Astrocyte (in vitro differentiated cells and primary cell): ENCODE measurements at places on chromosomes 7 and 10. TPM values are rescaled to one million over a fixed set of nuclear protein-coding genes. Genes with fewer than 3 reads are reported as not detected.

Gene GSDME
- total RNA-seq = 25.0 and 27.7 TPM in 2 replicates

Gene TEX47
- total RNA-seq = not detected in 2 replicates

DNA sequence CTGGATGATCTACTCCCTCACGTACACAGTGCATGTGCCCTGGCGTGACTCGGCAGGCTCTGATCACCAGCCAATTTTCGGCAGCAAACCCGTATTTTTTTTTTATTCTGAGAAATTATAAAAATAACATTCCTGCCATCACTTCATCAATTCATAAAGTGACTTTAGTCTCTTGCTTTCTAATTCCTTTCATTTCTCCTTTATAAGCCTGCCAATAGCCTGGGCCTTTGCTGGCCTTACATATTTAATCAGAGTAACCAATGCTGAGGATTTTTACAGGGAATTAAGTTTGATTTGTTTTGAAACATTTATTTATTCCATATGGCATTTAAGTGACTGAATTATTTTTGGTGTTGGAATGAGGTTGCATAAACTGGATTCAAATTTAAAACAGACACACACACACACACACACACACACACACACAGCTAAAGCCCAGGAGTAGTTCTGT is 140.8 kb downstream of the ETV1 start:
- no peak for DNase-seq

DNA sequence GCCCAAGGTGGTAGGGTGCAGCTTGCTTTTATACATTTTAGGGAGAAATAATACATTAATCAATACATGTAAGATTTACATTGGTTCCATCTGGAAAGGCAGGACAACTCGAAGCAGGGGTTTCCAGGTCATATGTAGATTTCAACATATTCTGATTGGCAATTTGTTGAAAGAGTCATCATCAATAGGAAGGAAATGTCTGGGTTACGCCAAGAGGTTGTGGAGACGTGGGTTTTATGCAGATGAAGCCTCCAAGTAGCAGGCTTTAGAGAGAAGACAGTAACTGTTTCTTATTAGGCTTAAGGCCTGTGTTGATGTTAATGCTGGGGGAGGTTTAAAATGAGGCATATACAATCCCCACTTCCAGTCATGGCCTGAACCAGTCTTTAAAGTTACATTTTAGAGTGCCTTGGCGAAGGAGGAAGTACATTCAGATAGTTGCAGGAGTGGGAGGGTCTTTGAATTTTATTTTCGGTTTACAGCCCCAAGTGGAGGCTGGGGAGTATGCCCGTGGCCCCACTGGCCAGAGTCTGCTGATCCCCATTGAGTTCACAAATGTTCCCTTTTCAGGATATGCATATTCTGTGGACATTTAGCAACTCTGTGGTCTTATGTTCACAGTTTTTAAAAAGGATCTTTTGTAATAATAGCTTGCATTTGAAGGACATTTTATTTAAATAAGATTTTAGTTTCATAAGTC is 166.0 kb upstream of the GDF10 start:
- DNase-seq = no peak

GRCh38 chr7:120725376-120726039 is 132.4 kb downstream of the TSPAN12 start:
- DNase-seq = peak; percentile 28

- DNase-seq = no peak
Measured at GRCh38 chr7:124208173-124208572, 175.3 kb upstream of the TMEM229A start.

DNA sequence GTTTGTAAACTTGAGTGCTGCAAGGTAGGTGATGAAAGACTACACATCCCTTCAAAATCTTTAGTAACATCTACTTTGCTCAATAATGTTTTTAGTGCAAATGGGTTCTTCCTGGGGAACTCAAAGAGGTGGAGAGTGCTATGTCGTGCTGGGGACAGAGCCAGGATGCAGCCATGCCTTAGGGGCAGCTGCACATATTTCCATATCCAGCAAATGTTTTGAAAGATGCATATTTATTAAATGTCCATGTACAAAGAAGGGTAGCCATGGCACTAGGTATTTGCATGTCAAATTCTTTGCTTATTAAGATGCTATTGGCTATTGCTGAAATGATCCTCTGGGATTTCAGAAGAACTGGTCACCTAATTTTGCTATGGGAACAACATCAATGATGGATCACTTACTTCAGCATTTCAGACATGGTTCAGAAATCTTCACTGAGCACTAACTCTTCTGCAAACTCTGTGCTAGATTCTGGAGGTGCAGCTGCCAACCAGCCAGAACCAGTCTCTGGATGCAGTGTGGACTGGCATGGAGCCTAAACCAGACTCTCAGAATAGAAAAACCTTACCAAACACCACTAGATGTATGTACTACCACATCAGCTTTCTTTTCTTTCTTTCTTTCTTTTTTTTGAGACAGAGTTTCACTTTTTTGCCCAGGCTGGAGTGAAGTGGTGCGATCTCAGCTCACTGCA is 31.7 kb upstream of the DNMBP start:
- no peak for DNase-seq

DNA sequence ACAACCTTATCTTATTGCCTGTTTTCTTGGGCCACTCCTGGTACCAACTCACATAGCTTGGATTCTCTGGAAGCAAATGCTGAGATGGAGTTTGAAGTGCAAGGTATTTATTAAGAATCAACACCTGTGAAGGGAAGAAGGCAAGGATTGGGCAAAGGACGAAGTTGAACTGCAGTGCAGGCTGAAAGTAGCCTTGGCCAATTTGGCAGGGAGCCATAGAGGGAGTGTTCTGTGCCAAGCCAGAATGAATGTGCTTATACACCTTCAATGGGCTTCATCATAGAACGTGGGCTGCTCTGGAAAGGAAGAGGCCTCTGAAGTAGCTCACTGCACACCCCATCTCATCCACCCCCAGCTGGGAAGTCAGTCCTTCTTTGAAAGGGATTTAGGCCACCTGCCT is 79.8 kb upstream of the IFRD1 start:
- DNase-seq = no peak
